ENCODE measurements at places on chromosomes 7 and 10.
A peak's percentile ranks its signal among the peaks of the same experiment; 100 is the strongest.

DNA sequence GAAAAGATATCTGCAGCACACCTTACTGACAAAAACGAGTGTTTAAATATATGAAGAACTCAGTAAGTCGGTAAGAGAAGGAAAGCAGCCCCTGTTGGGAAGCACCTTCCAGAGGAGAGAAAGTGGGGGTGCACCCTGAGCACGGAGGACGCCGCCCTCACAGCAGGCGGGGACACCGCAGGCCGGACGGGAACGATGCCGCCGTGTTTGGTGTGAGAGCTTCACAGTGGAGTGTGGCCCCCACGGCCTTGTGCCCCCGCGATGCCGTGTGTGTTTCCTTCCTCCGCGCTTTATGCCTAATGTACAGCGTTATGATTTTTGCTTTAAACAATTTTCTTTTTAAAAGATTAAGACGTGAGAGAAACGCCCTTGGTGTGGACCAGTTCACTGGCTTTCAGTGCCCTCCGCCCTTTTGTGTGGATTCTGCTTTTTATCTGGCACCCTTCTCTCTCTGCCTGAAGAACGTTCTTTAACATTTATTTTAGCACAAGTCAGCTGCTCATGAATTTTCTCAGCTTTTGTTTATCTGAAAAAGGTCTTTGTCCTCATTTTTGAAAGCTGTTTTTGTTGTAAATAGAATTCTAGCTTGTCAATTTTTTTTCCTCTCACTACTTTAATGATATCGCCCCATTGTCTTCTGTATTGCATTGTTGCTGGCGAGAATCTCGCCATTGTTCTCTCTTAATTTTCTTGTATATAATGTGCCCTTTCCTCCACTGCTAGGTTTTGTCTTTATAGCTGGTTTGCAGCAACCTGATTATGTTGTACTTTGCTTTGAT is 110.7 kb downstream of the INPP5A start:
- DNase-seq = peak; percentile 72

GRCh38 chr7:93719546-93719945 is 145.0 kb upstream of the CALCR start:
- DNase-seq = no peak

GRCh38 chr7:129949292-129950133 is 3.2 kb downstream of the UBE2H start:
- peak; percentile 48 for DNase-seq

DNA sequence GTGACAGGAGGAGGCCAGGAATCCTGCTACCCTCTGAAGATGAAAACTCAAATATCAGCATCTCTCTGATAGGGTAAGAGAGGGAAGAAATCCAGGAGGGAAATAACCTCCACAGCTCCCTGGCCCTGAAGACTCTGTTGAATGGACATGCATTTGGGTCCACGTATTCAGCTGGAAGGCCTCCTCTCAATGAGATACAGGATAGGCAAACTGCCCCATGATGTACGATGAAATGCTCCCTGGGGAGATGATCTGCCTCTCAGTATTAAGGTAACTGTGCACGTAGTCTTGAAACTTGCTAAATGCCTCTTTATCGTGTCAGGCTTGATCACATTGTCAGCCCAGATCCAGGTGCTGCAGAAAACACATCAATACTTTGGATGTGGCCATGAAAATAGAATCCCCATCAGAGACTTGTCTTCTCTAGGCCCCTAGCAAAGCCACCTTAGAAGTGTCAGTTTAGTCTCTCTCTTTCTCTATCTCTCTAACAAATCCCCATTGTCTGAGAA is 384.0 kb downstream of the KCNMA1 start:
- DNase-seq = no peak

GRCh38 chr7:76514926-76515771 is 4.8 kb downstream of the UPK3B start:
- no peak for DNase-seq

DNA sequence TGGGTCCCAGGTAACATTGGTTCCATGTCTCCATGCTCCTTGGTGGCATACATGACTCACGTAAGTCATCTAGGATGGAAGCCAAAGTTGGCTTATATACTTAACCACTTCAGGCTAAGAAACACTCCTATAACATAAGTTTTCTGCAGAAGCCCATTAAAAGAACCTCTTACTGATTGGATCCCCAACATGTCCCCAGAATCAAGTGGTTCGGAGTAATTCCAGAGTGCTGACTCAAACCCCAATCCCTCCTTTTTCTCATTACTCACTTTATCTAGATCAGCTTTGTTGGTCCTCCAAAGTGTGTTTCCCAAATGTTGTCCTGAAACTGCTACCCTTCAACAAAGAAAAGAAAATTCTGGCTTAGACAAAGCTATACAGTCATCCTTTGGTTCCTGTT is 10.1 kb upstream of the ATOH7 start:
- no peak for DNase-seq

GRCh38 chr7:143384148-143384547 is 3.0 kb downstream of the ZYX start:
- DNase-seq = no peak

DNA sequence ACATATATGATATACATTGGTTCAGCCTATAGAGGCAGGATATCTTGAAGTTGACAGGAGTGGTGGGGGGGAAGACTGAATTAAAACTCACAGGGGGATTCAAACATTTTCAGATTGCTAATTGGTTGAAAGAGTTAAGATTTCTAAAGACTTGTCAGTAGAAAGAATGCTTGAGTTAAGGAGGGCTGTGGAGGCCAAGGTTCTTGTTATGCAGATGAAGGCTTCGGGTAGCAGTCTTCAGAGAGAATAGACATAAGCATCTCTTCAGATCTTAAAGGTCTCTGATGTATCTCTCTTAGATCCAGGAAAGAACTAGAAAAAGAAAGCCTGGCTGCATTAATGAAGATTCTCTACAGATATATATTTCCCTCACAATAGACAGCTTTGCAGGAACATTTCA is 209.8 kb upstream of the SEMA3D start:
- DNase-seq = no peak

GRCh38 chr10:96496281-96496925 is 17.3 kb downstream of the TLL2 start:
- DNase-seq = no peak

GRCh38 chr7:155587486-155587885 is 41.1 kb upstream of the CNPY1 start:
- DNase-seq = no peak

DNA sequence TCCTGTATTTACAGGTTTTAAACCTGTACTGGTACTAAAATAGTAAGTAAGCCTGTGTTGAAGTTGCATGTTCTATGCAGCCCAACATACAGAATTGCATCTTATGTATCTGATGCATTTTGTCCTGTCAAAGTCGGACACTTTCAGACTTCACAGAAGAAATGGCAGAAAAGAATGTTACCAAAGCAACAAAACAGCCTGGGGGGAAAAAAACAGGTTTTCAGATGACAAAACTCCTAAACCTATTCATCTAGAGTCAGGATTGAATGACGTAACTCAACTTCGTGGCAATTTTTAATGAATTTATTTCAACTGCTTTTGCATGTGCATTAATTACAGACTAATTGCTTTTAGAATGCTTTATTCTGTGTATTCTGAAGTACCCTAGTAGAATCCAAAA is 28.4 kb downstream of the CYTH3 start:
- DNase-seq = no peak

DNA sequence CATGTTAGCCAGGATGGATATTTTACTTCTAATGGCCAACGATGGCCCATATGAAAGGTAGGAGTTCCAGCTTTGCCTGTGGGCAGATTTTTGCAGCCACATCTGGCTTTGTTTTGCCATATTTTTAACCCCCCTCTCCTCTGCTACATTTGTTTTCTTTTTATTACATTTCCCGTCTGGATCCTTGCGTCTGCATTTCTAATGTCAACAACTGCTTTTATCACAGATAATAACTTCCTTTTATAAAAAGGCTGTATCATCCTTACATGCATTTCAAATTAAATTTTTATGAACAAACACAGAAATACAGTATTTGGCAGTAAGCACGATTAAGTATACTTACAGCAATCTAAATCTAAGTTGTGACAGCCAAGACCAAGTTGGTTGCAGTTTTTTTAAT is 156.0 kb downstream of the BAMBI start:
- no peak for DNase-seq

- DNase-seq = peak; percentile 74
Measured at GRCh38 chr7:137169282-137169698, 174.2 kb downstream of the PTN start.

GRCh38 chr7:17444673-17445072 is 146.2 kb downstream of the AHR start:
- DNase-seq = no peak

DNA sequence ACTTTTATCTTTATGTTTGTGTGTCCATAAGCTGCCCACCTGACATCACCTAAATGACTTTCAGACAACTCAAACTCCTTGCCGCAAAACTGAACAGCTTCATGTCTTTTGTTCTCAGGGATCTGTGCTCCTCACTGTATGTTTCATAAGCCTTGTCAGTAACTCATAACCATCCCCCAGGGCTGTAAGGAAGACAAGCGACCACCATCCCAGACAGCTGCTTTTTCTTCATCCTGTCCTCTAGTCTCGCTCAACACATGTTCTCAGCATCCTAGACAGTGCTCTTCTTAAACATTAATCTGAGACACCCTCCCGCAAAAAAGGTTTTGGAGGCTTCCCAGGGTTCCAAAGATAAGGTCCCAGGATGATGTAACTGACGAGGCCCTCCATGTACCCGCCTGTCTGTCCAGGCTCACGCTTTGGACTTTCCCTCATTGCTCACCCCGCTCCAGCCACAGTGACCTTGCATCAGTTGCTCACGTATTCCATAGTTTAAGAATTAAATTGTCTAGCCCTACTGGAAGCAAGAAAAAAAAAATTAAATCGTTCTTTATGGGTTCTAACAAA is 69.8 kb downstream of the MAP3K8 start:
- no peak for DNase-seq

- DNase-seq = no peak
Measured at GRCh38 chr7:135706858-135707569, 21.0 kb downstream of the SLC13A4 start.

DNA sequence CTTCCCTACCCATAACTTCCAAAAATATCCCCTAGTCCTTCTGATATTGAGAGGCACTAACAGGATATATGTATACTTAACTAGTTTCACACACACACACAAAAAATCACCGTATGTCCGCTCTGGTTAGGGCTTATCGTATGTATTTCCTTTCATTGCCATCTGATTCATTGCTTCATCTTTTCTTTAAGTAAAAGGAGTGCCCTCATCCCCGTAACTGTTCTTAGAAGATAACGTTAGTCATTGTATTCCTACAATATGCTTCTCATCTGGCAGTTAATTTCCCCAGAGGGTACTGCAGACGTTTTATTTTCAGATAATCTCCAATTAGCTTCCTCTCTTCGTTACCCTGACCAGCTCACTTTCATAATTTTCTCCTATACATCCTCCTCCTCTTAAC is 37.3 kb downstream of the NRCAM start:
- DNase-seq = no peak

- no peak for DNase-seq
Measured at GRCh38 chr7:103382032-103382402, 34.6 kb downstream of the PSMC2 start.

GRCh38 chr7:128962899-128963298 is 25.2 kb downstream of the IRF5 start:
- no peak for DNase-seq

DNA sequence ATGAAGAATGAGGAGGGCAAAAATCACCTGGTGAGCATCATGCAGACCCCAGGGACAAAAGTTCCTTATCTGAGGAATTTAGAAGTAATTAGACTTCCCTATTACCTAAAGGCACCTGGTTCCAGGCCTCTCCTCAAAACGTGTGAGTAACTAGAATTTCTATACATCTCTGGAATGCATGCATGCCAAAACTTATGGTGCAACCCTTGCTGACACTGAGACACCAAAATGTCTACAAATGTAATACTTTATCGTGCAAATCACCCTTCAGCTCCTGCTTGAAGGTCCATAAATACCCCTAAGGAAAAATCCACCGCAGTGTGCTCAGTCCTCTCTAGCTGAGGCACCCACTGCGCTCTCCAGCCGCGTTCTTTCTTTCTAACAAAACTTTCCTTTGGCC is 84.2 kb downstream of the PAXIP1 start:
- DNase-seq = no peak

- DNase-seq = no peak
Measured at GRCh38 chr7:151291206-151291605, 42.7 kb upstream of the SMARCD3 start.

DNA sequence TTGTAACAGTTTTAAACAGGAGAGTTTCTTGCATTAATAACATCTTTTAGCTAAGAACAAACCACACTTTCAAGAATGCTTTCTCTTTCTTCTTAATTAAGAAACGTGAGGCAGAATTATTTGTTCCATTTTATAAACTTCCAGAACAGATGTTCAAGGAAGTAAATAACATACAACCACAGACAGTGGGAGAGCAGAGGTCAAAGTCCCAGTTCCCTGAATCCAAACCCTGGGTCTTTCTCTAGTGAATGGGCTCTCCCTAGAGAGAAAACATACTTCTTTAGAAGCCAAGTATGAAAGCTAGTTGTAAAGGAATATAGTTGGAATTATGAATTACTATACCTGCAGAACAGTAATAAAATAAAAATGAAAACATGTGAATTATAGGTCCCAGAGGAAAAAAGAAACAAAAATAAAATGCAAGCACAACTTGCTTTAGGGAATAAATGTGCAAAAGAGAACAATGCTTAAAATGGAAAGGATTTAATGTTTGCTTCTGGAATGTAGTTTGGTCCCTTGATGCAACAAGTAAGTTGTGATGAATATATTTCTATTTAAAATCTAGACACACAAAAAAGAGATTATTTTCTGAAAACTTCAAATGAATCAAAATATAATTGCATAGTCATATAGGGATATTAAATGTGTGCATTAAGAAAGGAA is 6.0 kb downstream of the OR6B1 start:
- no peak for DNase-seq

GRCh38 chr10:97538411-97538810 is 34.2 kb upstream of the ANKRD2 start:
- no peak for DNase-seq

GRCh38 chr7:40733578-40733977 is 598.8 kb downstream of the SUGCT start:
- DNase-seq = no peak

- no peak for DNase-seq
Measured at GRCh38 chr10:117805139-117805538, 241.6 kb downstream of the RAB11FIP2 start.

GRCh38 chr10:34539533-34540315 is 275.4 kb downstream of the PARD3 start:
- no peak for DNase-seq

DNA sequence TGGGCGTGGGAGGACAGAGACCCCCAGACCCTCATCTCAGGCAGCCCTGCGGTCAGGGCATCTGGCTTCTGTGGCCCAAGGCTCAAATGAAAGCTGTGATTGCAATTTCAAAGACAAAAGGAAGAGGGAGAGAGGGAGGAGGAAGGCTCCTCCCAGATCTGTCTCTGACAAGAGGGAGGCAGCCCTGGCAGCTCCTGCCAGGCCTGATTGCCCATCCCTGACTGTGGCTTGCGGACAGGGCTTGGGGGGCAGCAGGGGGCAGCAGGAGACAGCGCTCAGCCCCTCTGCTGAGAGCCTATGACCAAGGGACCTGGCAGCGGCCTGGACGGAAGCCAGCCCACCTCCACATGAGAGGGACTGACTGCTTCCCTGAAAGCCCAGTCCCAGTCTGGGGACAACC is 91.8 kb downstream of the PTPRN2 start:
- no peak for DNase-seq
